ENCODE measurements at places on chromosomes 2 and 18.

GRCh38 chr2:197176522-197176921 lies 134.1 kb downstream of the ANKRD44 start:
- DNase-seq = no peak

DNA sequence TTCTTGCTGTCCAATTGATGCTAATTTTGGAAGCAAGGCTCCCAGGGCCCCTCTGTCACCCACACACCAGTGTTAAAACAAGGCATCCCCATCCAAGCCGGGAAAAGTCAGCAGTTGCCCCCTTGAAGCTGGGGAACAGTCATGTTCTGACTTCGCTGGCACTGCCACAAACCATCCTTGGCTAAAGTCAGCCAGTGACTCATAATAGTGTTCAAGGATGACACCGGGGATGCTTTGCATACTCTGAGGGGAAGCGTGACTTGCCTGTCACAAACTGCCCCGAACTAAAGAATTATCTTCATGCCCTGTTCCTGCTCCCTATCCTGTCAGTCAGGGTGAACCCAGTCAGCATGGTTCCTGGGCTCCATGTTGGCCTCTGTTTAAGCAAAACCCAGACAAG lies 37.0 kb downstream of the TGFA start:
- DNase-seq = no peak

DNA sequence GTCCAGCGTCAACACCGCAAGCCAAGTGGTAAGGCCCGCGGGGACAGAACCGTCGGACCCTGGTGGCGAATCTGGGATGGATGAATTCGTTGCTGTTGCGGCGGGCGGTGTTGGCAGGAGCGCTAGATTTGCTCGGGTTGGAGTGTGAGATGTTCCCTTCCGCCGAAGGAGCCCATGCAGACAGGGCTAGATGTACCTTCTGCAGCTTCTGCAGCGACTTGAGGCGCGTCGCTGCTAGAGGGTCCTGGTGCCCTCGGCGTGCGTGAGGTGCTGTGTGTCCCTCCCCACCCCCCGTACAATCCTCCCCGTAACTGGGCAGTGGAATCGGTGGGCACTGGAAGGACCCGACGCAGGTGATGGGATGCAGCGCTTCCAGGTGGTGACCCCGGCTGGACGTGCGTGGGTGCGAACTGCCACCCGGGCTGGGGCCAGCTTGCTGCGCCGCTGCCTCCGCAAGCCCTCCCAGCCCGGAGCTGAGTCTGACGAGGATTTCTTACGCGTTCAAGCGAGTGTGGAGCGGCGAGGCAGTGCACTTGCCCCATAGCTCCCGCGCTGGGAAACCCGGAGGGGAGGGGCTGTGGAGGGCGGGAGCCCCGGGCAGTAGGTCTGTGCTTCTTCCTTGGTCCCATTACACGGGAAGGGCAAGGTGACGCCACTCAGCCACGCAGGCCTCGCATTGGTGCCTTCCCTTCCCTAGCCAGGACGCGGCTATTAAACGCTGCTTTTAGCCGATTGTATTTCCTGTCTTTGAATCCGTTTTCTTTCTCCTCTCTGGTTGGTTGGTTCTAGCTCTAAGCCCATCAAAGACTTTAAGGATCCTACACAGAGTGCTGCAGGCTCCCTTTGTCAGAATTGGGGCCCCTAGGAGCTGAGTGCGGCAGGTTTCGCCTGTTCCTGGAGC lies 34.2 kb downstream of the CHRNA1 start:
- DNase-seq = no peak

DNA sequence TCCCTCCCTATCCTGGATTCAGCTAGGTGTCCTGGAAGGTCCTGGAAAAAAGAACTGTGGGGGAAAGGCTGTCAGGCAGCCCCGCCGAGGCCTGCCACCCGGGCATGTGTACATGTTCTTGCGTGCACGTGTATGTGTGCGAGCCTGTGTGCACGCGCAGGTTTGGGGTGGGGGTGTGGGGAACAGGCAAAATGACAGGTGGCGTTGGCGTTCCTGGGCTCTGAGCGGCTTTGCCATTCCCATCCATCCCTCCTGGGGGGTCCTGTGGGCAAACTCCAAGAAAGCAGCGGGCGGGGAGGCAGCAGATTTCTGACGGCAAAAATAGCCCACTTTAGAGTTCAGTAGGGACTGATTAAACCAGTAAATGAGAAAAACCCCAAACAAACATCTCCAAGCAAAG lies 35.6 kb downstream of the EMX1 start:
- no peak for DNase-seq

- DNase-seq = no peak
Observed at GRCh38 chr2:200405599-200406298, 99.3 kb downstream of the SPATS2L start.

- DNase-seq = no peak
Observed at GRCh38 chr2:138493334-138493733, 8.2 kb upstream of the SPOPL start.

- no peak for DNase-seq
Observed at GRCh38 chr2:241863536-241863954, 4.9 kb upstream of the PDCD1 start.

- DNase-seq = no peak
Observed at GRCh38 chr2:214649440-214650205, 159.9 kb downstream of the BARD1 start.

DNA sequence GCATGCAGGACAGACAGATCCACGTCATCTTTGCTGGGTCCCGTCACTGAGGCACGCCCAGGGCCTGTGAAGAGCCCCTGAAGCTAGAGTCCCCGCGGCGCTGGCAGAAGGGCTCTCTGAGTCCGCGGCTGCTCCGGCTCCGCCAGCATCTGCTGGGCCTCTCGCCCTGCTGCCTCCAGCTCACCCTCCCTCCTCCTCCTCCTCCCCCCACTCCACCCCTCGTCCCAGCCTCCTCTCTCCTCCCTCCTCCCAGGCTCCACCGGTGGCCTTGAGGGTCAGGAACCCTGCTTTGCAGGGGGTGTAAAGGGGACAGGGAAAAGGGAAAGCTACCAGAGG lies at the start of gene TNS1:
Gene TNS1 (minus strand): TSS at position 151 of the 336 bp plus-strand sequence. CDS start 123 bp downstream, at position 28.
- DNase-seq = no peak

- DNase-seq = no peak
Observed at GRCh38 chr2:207929923-207930322, 95.4 kb downstream of the PLEKHM3 start.

GRCh38 chr2:95309599-95309998 lies 12.5 kb downstream of the KCNIP3 start:
- no peak for DNase-seq

DNA sequence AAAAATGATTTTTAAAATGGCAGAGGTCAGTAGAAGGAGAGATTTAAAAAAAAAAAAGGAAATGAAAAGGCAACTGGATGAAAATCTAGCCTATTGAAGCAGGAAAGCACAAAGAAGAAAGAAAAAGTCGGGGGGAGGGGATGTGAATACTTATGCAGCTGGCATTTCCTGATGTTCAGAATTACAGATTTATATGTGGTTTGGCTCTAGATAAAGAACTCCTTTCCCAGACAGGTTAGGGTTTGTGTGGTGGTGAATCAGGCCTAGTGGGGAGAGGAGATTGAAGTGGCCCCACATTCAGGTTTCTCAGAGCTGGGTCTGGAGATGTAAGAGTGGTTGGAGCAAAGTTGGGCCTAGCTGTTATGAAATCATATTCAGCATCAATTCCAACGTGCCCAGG lies 394.4 kb downstream of the FIGN start:
- no peak for DNase-seq

DNA sequence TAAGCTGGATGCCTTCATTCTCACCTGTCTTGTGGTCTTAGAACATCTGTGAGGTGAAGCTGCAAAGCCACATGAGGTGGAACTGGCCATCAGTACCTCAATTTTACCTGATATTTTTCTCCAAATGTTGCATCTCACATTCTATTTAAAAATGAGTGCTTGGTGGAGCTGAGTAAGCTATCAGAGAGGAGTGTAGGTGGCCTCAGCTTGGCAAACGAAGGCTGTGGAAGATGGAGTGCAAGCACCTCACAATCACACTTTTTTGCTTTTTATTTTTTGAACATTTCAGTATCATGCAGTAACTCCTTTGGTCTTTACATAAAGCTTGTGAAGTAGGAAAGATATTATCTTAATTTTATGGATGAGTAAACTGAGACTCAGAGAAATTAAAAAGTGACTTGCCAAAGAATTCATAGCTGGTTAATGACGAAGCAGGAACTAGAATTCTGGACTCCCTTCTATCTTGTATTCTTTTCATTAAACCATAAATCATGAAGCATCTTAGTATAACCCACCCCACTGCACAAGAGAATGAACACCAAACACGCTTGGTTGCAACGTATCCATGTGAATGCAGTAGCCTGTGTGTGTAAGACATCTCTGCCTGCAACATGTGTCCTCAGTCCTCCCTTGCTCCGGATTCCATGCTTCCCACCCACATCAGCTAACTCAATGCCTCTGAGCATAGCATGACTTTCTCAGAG lies 27.2 kb downstream of the C2orf49 start:
- DNase-seq = no peak

GRCh38 chr2:8753609-8754008 lies 71.8 kb downstream of the ID2 start:
- DNase-seq = no peak

GRCh38 chr18:27242392-27243047 lies 57.4 kb upstream of the CHST9 start:
- no peak for DNase-seq

GRCh38 chr2:241107031-241107783 lies 5.1 kb upstream of the MTERF4 start:
- no peak for DNase-seq

GRCh38 chr2:42183775-42184174 lies 14.6 kb downstream of the EML4 start:
- DNase-seq = no peak

DNA sequence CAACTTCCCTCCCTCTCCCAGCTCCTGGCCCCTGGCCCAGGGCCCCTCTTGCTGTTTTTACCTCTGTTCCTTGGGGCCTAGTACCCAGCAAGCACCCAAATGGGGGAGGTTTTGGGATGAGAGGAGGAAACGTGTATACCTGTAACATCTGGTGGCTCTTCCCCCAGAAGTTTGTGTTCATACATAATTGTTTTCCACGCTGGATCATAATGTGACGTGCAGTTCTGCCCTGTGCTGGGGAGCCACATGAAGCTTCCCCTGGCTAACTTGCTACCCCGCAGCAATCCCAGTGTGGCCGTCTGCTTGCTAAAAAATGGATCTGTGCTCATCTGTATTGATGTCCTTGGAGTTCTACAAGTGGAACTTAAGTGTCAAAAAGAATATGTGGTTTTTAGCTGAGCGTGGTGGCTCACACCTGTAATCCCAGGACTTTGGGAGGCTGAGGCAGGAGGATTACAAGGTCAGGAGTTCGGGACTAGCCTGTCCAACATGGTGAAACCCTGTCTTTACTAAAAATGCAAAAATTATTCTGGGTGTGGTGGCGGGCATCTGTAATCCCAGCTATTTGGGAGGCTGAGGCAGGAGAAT lies 36.5 kb downstream of the ANO7 start:
- DNase-seq = no peak

GRCh38 chr2:168355779-168356476 lies 100.1 kb upstream of the CERS6 start:
- no peak for DNase-seq

GRCh38 chr2:162013514-162014475 lies 60.2 kb downstream of the DPP4 start:
- peak; percentile 15 for DNase-seq

GRCh38 chr2:84297155-84297554 lies 161.9 kb downstream of the SUCLG1 start:
- no peak for DNase-seq

GRCh38 chr18:4125224-4125623 lies 329.9 kb downstream of the DLGAP1 start:
- DNase-seq = no peak

DNA sequence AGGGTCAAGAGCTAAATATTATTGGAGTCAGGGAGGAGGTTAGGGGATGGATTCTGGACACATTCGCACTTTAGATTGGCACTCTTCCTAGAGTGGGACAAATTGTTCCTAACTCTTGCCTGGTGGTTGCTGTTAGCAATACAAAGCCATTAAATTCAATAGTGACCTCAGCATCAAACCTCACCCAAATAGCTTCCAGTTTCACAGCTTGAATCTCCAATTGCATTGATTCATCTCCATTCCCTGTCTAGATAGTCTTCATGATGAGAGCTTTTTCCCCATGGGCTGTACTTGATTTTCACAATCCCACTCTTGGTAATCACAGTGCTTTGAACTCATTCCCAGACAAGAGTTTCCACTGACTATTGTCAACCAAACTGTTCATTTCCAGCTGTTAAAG lies 585.9 kb upstream of the SYT4 start:
- no peak for DNase-seq

DNA sequence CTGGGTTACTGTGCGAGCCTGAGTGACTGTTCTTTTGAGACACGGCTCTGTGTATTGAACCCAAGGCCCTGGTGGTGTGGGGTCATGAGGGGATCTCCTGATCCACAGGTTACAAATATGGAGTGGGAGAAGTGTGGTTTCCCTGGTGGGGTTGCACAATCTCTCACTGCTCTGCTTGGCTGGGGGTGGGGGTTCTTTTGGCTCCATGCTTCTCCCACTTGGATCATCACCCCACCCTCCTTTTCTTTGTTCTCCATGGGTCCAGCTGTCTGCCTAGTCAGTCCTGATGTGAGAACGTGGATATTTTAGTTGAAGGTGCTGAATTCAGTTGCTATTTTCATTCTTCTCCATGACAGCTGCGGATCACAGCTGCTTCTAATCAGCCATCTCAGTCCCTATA lies 37.8 kb downstream of the AGPS start:
- no peak for DNase-seq

DNA sequence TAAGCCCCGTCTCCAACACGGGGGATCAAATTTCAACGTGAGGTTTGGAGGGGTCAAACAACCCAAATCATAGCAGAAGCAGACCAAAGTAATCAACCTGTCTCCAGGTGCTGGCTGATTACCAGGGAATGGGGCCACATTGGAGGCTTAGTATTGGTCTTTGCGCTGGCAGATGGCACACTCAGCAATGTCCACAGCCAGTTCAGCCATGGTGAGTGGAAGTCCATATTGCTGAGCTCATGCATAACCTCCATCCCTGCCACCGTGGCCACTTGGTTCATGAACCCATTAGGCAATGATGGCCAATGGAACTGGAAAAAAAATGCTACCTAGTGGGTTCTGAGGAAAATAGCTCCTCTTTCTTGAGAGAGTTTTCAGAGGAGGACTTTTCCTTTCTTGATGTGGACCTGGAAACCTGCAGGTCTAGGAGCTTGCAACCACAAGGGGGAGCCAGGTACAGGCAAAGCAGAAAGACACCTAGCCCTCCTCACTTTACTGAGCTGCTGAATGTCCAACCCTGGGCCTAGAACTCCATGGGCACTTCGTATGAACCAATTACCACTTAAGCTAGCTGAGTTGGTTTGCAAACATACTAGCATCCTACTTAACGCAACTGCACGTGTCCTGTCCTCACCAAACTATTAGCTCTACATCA lies 128.0 kb upstream of the GYPC start:
- no peak for DNase-seq
